ENCODE measurements at places on chromosomes 11 and 22. TPM values are rescaled to one million over a fixed set of nuclear protein-coding genes. Genes with fewer than 3 reads are reported as not detected.

The FAM227A gene
- total RNA-seq, result 11.0 TPM

The MTCH2 gene
- 90.9 TPM for total RNA-seq

The RFPL1 gene
- not detected for total RNA-seq

The ROBO4 gene
- not detected for total RNA-seq

The APOA1 gene
- total RNA-seq, result not detected

The NRXN2 gene
- total RNA-seq, result 17.0 TPM

The CCDC116 gene
- total RNA-seq, result not detected

The CNIH2 gene
- 10.8 TPM for total RNA-seq

The NFRKB gene
- 28.7 TPM for total RNA-seq

The PHF21B gene
- 127 TPM for total RNA-seq

The TBX10 gene
- not detected for total RNA-seq

The TNNT3 gene
- total RNA-seq, result not detected

The OR2D2 gene
- total RNA-seq, result 0.24 TPM

The TRIM51 gene
- total RNA-seq, result not detected

The SPDYC gene
- total RNA-seq, result not detected

The PNPLA2 gene
- total RNA-seq, result 33.4 TPM

The GAS2L1 gene
- total RNA-seq, result 4.9 TPM

The HBG2 gene
- not detected for total RNA-seq

The ANGPTL5 gene
- total RNA-seq, result not detected

The OR56B4 gene
- not detected for total RNA-seq

The CCT8L2 gene
- total RNA-seq, result not detected

The SORL1 gene
- 78.3 TPM for total RNA-seq

The SIK2 gene
- total RNA-seq, result 6.6 TPM

The RGL4 gene
- not detected for total RNA-seq

The B3GAT1 gene
- 28.3 TPM for total RNA-seq

The MAPK8IP2 gene
- total RNA-seq, result 3.5 TPM

The OR4D5 gene
- total RNA-seq, result not detected

The KCNQ1OT1 gene
- total RNA-seq, result 2.8 TPM

The ZNF214 gene
- total RNA-seq, result 4.3 TPM

The CASP1 gene
- total RNA-seq, result not detected

The ASPHD2 gene
- 10.0 TPM for total RNA-seq

The DCDC1 gene
- 0.27 TPM for total RNA-seq

The SLC37A2 gene
- 1.0 TPM for total RNA-seq

The OR6A2 gene
- total RNA-seq, result 0.97 TPM

The GPHA2 gene
- 0.83 TPM for total RNA-seq

The NFAM1 gene
- total RNA-seq, result 0.49 TPM

The CCDC188 gene
- not detected for total RNA-seq

The HPS4 gene
- 49.4 TPM for total RNA-seq

All from GM23338 (cell line).